PC-3 (cell line): ENCODE measurements at places on chromosomes 7 and 10. TPM values are rescaled to one million over a fixed set of nuclear protein-coding genes. Genes with fewer than 3 reads are reported as not detected.

DNA sequence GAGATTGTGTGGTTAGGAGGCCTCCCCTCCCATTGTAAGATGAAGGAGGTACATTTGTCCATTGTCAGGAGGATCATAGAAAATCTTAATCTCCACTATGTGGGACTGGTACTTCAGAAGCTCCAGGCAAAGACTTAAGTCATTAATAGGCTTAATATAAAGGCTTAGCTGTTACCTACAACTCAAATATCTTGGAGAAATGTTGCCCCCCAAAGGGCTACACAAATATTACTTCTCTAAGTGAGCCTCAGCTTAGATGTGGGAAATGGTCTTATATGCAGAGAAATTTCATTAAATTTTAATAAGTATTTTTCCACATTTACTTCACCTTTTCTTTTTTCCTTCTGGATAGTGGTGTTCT, 27.2 kb downstream of the TAS2R41 start:
- no peaks in the 10 kb centered on the region for H3K36me3 ChIP-seq
- H3K27ac ChIP-seq, result no peak overlapping the region
- peak; percentile 34 for DNase-seq
- no peaks in the 10 kb centered on the region for H3K4me1 ChIP-seq
- no peaks in the 10 kb centered on the region for H3K27me3 ChIP-seq
- H3K4me3 ChIP-seq, result no peak overlapping the region

- H3K27me3 ChIP-seq, result no peaks in the 10 kb centered on the region; the same call in 1 of the 2 replicates
- no peaks in the 10 kb centered on the region for H3K4me1 ChIP-seq
These were observed 9.7 kb downstream of the ADRA2A start for GRCh38 chr10:111086574-111086973.

- no peaks in the 10 kb centered on the region for H3K36me3 ChIP-seq
- peaks cover 20% of the 10 kb centered on the region for H3K4me1 ChIP-seq
- peak overlapping the region; percentile 43 for H3K27ac ChIP-seq
- DNase-seq, result peak; percentile 66
- peak overlapping the region; percentile 85 for H3K4me3 ChIP-seq
These were observed 745 bp downstream of the SLC16A9 start for GRCh38 chr10:59708816-59709394.

DNA sequence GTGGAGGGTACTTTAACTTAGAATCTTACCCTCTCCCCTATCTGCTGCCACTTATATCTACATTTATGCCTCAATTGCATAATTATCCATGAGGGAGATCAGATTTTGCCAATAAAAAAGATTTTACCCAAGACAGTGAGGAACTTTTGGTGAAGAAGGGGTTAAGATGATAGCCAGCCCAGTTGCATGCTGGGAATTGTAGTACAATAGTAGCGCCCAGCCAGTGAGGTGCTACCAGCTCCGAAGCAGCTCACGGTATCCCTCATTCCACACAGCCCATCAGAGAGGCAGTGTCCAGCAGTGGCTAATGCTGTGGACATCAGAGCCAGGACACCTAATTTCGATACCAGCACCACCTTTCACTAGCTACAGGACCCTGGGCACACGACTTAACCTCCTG, 5.9 kb upstream of the LGI1 start:
- H3K4me1 ChIP-seq, result peaks cover 4% of the 10 kb centered on the region
- H3K27ac ChIP-seq, result no peak overlapping the region
- peak; percentile 22 for DNase-seq
- H3K36me3 ChIP-seq, result no peaks in the 10 kb centered on the region

GRCh38 chr10:124975977-124976514, 34.1 kb downstream of the ZRANB1 start:
- no peak for DNase-seq
- no peak overlapping the region for H3K27ac ChIP-seq
- no peaks in the 10 kb centered on the region for H3K4me1 ChIP-seq
- no peaks in the 10 kb centered on the region for H3K27me3 ChIP-seq
- H3K4me3 ChIP-seq, result no peak overlapping the region

The RSU1 gene
- total RNA-seq, result 21.2 and 26.0 TPM in 2 replicates

The ADRB1 gene
- total RNA-seq, result 0.15 and 0.29 TPM in 2 replicates
